ENCODE measurements at places on chromosomes 6 and 20. TPM values are rescaled to one million over a fixed set of nuclear protein-coding genes. Genes with fewer than 3 reads are reported as not detected.

The HTR1E gene
- not detected for total RNA-seq

The FAM83C gene
- total RNA-seq: not detected

The PNLDC1 gene
- total RNA-seq: 0.17 TPM

The SLC22A2 gene
- total RNA-seq: not detected

The PNPLA1 gene
- total RNA-seq: not detected

The DCDC2 gene
- total RNA-seq: 3.7 TPM

The ECT2L gene
- not detected for total RNA-seq

The SIRPB2 gene
- not detected for total RNA-seq

The FAM135A gene
- 12.6 TPM for total RNA-seq

The RBBP8NL gene
- not detected for total RNA-seq

The SMIM28 gene
- not detected for total RNA-seq

The NKAIN2 gene
- not detected for total RNA-seq

The RIMS4 gene
- 1.9 TPM for total RNA-seq

The ELOVL2 gene
- total RNA-seq: 9.1 TPM

The GSTA4 gene
- 9.3 TPM for total RNA-seq

The HUS1B gene
- 0.26 TPM for total RNA-seq

The ABHD16B gene
- not detected for total RNA-seq

The HLA-DQB1 gene
- total RNA-seq: not detected

The OPRL1 gene
- 0.48 TPM for total RNA-seq

The PI16 gene
- total RNA-seq: not detected

The STMND1 gene
- total RNA-seq: not detected

The KIZ gene
- 5.9 TPM for total RNA-seq

The SNX5 gene
- 229 TPM for total RNA-seq

The HSPA1L gene
- 1.00 TPM for total RNA-seq

The UTRN gene
- total RNA-seq: 13.4 TPM

The TREM1 gene
- total RNA-seq: 0.30 TPM

The SIRPD gene
- not detected for total RNA-seq

The GLP1R gene
- total RNA-seq: not detected

The ARG1 gene
- not detected for total RNA-seq

The PROKR2 gene
- not detected for total RNA-seq

The OPN5 gene
- total RNA-seq: not detected

The DNAH8 gene
- total RNA-seq: not detected

The SMIM13 gene
- total RNA-seq: 19.5 TPM

The SLC16A10 gene
- 0.28 TPM for total RNA-seq

The CSTF1 gene
- 41.2 TPM for total RNA-seq

The JPH2 gene
- total RNA-seq: 1.2 TPM

The NHSL1 gene
- 3.9 TPM for total RNA-seq

The RPS10 gene
- total RNA-seq: 2,113 TPM

The PRRT1 gene
- total RNA-seq: 0.95 TPM

The HLA-DPA1 gene
- total RNA-seq: 0.10 TPM
